Fibroblast of skin of right quadriceps (primary cell): ENCODE measurements at places on chromosomes 6 and 20.

- DNase-seq, result no peak
Measured at GRCh38 chr20:62838128-62838891, 21.5 kb downstream of the COL9A3 start.

DNA sequence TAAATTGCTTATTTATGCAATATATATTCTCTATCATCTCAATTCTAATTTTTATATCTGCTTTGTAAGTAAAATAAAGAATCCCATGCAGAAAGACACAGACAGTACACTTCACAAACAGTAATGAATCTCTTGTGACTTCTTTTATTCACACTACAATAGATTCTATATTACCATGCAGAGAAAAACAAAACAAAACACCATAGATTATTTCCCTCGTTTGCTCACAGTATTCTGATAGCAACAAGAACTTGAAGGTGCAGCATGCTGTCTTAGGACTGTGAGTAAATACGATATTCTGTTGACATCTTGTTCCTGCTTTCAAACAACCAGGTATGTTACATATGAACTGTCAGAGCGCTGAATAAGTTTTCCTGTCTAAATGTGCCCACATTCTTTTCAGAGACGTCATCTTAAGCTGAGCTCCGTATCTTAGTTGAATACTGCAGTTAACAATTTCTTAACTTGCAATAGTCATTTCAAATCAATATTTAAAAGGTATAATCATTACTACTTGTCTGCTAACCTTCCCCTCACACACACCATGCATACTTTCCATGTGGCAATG is 140.1 kb downstream of the BTBD9 start:
- no peak for DNase-seq

GRCh38 chr6:13760307-13761304 is 49.0 kb upstream of the RANBP9 start:
- DNase-seq, result peak; percentile 74

DNA sequence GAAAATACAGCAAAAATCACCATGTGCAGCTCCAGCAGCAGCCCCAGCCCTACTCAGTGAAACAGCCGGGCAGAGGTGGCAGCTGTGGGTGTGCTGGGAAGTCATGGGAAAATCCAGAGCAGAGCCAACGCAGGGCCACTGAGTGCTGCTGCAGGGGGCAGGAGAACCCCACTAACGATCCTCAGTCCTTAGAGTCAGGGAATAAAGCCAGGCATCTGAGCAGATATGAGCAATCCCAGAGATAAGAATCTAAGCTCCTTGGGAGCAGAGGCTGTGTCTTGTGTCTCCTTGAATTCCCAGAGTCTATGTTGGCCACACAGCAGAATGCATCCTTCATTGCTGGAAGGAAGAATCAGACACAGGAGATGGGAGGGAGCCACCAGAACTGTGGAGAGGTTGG is 493.1 kb upstream of the MAP3K7 start:
- DNase-seq, result peak; percentile 27

DNA sequence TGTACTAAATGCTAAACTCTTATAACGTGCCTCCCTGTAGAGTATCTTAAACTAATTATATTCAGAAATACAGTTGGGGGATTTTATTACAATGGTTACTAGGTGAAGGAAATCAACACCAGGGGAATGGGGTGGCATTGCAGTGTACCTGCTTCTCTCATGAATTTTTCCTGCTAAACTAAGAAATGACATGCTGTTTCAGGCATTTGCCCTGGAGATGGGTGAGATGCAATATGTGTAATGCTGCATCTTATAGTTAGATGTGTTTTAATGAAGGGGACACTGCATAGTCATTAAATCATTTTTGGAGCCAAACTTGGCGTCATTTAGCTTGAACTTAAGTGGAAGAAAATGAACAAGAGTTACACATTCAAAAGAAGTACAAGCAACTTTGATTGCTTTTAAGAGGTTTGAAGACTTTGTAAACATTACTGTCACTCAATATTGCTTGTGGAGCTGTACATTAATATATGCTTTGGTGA is 4.3 kb downstream of the EYA4 start:
- DNase-seq, result no peak

DNA sequence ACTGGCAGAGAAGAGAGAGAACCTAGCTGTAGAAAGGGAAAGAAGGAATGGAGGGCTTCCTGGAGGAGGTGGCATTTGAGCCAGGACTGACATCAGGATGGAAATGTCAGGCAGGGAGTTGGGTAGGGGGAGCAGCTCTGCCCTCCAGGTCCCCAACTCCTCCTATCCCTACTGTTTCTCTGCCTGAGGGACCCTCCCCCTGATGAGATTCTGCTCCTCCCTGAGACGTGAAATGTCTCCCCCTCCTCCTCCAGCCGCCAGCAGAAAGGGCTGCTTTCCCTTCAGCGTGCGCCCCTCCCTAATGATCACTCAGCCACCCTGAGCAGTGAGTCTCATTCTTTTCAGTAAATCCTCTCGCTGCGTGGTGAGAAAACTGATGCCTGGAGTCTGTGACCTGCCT is 40.6 kb downstream of the HLA-DPB1 start:
- DNase-seq, result no peak

DNA sequence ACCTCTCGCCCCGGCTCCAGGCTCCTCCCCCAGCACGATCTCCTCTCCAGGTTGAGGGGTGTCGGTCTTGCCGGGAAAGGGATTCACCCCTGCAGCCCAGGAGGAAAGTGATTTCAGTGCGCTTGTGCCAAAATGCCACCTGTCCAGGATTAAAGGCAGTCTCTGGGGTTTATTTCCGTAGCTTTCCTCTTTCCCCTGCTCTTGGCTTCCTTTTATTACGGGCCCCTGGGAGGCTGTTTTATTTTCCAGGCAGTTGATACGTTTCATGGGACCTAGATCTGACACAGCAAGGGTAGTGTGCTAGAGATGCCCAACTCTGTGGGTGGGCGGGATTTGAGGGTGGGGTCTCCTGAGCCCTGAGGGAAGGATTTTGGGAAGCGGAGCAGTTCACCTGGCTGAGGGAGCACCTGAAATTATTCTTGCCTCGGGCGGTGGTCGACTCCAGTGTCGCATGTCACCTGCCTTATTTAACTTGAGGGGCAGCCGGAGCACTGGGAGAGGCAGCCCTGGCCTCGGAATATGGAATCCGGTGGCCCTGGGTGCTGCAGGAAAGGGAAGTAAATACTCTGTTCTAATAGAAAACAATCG is 9.5 kb upstream of the NKX2-2 start:
- no peak for DNase-seq

DNA sequence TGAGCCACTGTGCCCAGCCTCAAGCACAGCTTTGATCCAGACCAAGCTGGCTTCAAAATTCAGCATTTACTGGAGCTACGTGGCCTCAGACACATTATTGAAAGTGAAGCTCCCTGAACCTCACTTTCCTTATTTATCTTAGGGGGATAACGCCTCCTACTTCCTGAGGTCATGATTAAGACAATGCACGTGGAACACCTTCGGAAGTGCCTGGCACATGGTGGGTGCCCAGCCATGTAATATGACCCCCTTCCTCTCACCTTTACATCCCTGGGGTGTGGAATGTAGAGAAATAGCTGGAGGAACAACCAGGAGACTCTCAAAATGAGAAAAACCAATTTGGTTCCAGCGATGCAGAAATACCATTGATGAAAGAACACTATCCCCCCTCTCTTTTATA is 1.6 kb upstream of the CLPS start:
- no peak for DNase-seq

GRCh38 chr20:9919271-9920014 is 80.6 kb upstream of the PAK5 start:
- DNase-seq, result no peak

GRCh38 chr20:3672547-3673171 is 9.2 kb downstream of the ADAM33 start:
- DNase-seq, result no peak

DNA sequence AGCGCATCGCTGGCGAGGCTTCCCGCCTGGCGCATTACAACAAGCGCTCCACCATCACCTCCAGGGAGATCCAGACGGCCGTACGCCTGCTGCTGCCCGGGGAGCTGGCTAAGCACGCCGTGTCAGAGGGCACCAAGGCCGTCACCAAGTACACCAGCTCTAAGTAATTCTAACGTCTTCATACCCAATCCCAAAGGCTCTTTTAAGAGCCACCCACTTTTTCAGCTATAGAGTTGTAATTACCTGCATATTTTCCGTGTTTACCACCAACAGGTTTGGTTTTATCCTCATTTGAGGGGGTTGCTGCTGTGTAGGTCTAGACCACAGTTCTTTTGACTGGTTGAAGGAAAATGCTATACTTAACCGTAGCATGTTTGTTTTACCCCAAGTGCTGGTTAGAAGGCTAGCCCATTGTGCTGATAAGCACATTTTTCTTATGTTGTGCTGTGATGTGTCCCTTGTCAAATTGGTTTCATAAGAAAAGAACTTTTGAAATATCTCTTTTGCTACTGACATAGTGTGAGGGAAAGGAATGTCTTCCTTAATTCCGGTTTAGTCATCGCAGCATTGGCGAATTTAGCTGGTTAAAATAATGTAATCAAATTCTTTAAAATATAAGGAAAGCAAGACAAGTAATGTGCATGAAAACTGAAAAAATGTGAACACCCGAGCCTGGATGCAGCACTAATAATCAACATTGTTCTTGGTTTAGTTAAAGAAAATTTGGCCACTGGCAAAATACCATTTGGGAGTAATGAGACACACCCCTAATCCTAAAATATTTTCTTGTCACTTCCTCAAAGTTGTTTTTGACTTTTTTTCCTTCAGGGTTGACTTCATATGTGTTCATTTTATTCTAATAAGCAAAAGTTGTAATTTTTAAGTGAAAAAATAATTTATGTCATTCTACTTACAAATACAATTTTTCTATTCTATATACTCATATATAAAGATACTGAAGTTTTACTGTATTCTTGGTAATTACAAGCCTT is 112.8 kb downstream of the HFE start:
- peak; percentile 56 for DNase-seq

DNA sequence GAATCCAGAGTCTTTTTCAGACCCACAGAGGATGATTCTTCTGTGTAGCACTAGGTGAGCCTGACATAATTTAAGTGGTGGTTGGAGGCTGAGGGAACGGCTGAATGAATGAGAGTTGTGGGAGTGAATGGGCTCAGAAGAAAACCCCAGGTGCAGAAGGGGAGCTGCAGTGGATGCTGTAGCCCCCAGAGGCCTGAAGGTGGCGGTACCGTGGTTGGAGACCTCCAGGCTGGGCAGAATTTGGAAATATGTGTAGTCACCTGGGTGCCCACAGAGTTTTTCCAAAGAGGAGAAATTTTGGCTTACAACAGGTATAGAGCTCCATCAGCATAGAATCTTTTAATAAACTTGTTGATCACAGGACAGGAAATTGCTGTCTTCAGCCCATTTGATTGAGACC is 6.5 kb upstream of the RAET1G start:
- DNase-seq, result no peak

DNA sequence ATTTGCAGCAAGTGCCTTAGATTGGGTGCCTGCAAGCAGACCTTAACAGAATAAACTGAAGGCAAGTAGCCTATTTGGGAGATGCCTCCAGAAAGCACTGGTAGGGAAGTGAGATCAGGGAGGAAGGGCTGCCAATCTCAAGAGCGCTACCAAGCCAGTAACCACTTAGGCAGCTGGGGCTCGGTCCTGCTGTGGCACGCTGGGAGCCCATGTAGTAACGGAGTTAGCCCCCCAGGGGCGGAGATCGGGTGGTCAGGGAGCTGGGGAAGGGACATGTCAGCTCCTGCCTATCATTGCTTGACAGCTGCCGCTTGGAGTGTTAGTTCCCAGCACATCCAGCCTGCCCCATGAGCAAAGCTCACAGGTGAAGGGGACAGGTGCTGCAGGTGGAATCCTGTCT is 127.0 kb downstream of the CEBPB start:
- DNase-seq, result no peak
